ENCODE measurements at places on chromosomes 3 and 15. TPM values are rescaled to one million over a fixed set of nuclear protein-coding genes. Genes with fewer than 3 reads are reported as not detected.

Gene CPEB1
- 0.18 TPM for total RNA-seq

Gene CA12
- not detected for total RNA-seq

Gene PLCL2
- total RNA-seq: 33.9 TPM

Gene MKRN2OS
- total RNA-seq: not detected

Gene REC114
- not detected for total RNA-seq

Gene EFCC1
- total RNA-seq: 0.13 TPM

Gene CCDC191
- total RNA-seq: 3.0 TPM

Gene TAGLN3
- total RNA-seq: not detected

Gene DNAH12
- total RNA-seq: not detected

Gene LIPH
- total RNA-seq: not detected

Gene RHOV
- not detected for total RNA-seq

Gene FETUB
- total RNA-seq: not detected

DNA sequence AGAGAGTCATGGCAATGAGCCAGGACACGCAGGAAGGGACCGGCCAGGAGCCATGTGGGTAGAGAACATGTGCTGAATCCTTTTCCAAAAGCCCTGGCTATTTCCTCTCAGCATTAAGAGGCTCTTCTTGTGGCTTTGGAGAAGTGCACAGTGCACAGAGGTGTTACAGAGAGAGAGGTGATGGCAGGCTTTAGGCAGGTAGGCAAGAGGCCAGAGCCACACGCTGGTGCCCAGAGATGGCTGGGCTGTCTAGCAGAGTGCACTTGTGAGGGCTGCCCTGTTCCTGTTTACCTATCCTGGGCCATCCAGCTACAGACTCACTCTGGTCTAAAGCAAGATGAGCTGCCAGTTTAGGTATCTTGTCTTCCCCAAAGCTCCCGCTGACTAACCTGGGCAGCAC is 402.6 kb downstream of the OCA2 start:
- no peak overlapping the region for H3K27ac ChIP-seq
- no peaks in the 10 kb centered on the region for H3K4me1 ChIP-seq
- no peaks in the 10 kb centered on the region for H3K36me3 ChIP-seq
- H3K4me3 ChIP-seq: no peak overlapping the region
- H3K27me3 ChIP-seq: no peaks in the 10 kb centered on the region
- no peak for DNase-seq

- DNase-seq: no peak
- H3K4me1 ChIP-seq: no peaks in the 10 kb centered on the region
- H3K4me3 ChIP-seq: no peak overlapping the region
- no peaks in the 10 kb centered on the region for H3K27me3 ChIP-seq
These were observed 72.0 kb upstream of the LSAMP start for GRCh38 chr3:116517308-116517707.

DNA sequence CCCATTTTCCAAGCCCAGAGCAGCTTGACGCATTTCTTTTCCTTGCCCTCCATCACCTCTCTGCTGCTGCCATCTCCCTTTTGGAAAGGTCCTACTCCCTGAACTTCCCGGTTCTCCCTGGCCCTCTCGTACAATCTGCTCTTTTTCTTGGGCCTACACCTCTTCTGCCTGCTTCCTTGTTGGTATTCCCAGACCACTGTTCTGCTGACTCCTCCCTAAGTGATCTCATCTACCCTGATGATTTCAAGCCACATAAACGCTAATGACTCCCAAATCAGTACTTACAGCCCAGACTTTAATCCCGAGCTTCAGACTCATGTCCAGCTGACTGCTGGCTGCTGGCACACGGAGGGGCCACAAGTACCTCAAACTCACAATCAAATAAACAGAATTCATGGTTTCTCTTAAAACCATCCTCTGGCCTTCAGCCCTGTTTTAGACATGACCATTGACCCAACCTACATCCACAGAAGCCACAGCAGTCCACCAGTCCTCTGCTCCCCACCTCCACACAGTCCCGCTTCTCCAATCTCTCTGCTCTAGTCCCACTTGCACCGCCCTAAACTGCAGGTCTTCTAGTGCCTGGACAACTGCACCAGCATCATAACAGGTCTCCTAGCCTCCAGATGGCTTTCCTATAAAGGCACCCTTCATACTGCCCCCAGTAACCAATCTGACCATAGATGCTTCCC is 57.6 kb downstream of the AAGAB start:
- no peak overlapping the region for H3K27ac ChIP-seq
- H3K4me3 ChIP-seq: no peak overlapping the region
- DNase-seq: no peak
- H3K36me3 ChIP-seq: peaks cover 72% of the 10 kb centered on the region
- H3K27me3 ChIP-seq: no peaks in the 10 kb centered on the region

DNA sequence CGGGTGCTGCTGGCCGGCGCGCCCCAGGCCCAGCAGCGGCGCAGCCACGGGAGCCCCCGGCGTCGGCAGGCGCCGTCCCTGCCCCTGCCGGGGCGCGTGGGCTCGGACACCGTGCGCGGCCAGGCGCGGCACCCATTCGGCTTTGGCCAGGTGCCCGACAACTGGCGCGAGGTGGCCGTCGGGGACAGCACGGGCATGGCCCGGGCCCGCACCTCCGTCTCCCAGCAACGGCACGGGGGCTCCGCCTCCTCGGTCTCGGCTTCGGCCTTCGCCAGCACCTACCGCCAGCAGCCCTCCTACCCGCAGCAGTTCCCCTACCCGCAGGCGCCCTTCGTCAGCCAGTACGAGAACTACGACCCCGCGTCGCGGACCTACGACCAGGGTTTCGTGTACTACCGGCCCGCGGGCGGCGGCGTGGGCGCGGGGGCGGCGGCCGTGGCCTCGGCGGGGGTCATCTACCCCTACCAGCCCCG is 777 bp downstream of the LOXL1 start:
- DNase-seq: peak; percentile 38
- H3K27ac ChIP-seq: no peak overlapping the region
- peak overlapping the region; percentile 60 for H3K4me3 ChIP-seq
- H3K4me1 ChIP-seq: peaks cover 75% of the 10 kb centered on the region
- H3K27me3 ChIP-seq: no peaks in the 10 kb centered on the region

DNA sequence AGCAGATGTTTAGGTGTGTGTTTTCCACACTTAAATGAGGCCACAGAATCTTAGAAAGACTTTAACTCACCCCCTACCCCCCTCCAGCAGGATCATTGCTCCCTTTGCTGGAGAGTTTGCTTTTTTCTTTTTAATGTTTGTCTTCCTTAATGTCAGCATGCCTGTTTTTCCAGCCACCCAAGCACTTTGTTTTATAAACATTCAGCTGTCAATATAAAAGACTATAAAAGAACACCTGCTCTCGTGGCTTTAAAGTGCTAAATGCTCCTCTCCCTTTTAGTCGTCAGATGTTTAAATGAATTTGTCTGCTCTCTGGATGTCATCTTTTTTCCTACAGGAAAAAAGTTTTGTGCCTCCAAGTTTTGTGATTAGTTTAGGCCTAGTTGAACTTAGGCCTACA is 61.7 kb downstream of the SIDT1 start:
- DNase-seq: no peak
- no peak overlapping the region for H3K27ac ChIP-seq
- H3K4me3 ChIP-seq: no peak overlapping the region
- no peaks in the 10 kb centered on the region for H3K27me3 ChIP-seq
- H3K4me1 ChIP-seq: peaks cover 3% of the 10 kb centered on the region

DNA sequence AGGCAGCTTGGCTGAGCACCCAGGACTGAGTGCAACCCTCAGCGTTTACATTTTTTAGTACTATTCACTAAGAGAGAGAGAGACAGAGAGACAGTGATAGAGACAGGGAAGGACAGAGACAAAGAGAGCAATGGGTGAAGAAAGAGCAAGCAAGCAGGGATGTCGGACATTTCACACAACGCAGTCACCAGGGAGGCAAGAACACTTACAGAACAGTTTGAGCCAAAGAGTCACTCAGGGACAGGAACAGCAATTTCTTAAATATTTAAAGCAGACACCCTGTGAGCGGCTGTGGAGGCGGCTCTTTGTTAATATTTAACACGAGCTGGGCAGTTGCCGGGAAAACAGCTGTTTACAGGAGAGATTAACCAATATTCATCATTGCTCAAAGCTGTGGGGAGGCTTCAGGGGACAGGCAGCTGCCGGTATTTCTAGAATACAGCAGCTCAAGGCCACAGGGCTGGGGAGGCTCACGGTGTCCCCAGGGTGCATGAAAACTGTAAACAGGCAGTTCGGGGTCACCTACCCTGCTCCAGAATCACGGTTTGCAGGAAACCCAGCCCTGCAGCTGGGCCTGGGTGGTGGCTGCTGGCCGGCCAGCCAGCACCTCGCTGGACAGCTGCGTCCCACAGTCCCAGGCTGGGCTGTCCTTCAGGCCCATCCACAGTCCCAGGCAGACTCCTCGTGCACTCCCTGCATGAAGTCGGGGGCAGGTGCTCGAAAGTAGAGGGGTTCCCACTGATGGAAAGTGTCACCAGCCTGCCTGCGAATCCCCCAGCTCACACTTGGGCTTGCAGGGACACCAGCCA is 38.8 kb upstream of the PCSK6 start:
- no peaks in the 10 kb centered on the region for H3K36me3 ChIP-seq
- DNase-seq: peak; percentile 17
- no peaks in the 10 kb centered on the region for H3K27me3 ChIP-seq
- no peak overlapping the region for H3K27ac ChIP-seq
- H3K4me1 ChIP-seq: no peaks in the 10 kb centered on the region
- no peak overlapping the region for H3K4me3 ChIP-seq

GRCh38 chr15:96947296-96948229 is 617.1 kb downstream of the NR2F2 start:
- H3K27me3 ChIP-seq: peaks cover 15% of the 10 kb centered on the region
- H3K27ac ChIP-seq: no peak overlapping the region
- no peak overlapping the region for H3K4me3 ChIP-seq
- H3K4me1 ChIP-seq: no peaks in the 10 kb centered on the region
- no peak for DNase-seq

DNA sequence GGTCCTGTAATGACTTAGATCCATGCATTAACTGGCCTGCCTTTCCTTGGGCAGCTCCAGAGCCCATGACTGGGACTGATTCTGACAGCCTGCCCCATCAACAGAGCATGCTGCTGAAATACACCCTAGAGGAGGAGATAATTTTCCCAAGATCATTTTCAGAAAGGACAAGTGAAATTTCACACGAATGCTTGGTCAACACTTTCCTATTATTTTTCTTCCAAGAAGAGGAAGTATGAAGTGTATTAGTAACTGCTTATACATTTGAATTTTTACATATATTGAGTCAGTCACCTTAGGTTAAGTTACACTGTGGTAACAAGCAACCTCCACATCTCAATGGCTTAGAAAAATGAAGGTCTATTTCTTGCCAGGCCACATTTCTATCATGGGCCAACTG is 9.7 kb upstream of the NMNAT3 start:
- H3K4me1 ChIP-seq: no peaks in the 10 kb centered on the region
- DNase-seq: no peak
- H3K27me3 ChIP-seq: peaks cover 6% of the 10 kb centered on the region
- no peak overlapping the region for H3K27ac ChIP-seq
- no peaks in the 10 kb centered on the region for H3K36me3 ChIP-seq
- no peak overlapping the region for H3K4me3 ChIP-seq

DNA sequence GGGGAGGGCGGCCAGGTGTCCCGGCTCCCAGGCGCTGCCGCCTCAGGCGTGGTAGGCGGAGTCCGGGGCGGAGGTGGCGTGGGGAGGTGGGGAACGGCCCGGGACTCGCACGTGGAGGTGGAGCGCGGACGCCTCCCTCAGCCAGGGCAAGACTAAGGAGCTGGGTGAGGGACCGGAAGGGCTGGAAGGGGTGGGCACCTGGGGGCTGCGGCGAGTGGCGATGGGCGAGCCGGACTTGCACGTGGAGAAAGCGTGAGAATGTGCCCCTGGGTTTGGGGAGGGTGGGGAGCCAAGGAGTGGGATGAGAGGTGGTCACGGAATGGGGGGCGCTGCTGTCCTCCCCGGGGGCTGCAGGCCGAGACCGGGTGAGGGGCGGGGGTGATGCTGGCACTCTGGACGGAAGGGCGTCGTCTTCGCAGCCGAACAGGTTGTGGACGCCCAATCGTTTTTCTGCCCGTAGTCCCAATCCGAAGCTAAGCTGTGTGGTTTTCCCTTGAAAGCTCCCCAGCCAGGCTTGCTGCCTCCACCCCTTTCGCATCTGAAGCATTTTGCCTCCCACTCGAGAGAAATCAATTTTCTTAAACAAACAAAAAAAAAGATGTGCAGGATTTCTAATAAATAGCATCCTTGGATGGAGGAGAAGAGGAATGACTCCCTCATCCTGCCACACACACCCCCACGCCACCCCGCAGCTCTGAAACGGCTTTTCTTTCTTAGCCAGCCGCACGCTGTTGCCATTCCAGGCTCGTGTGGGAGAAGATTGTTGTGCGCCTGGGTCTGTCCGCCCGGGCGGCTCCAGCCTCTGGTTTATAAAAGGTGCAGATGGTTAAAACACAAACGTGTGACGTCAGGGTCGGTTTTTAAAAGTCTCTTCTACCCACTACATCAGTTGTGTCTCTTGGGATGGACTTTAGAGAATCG is 62.5 kb upstream of the ANKRD28 start:
- peaks cover 2% of the 10 kb centered on the region for H3K27me3 ChIP-seq
- peaks cover 34% of the 10 kb centered on the region for H3K4me1 ChIP-seq
- peak overlapping the region; percentile 77 for H3K27ac ChIP-seq
- H3K36me3 ChIP-seq: peaks cover 12% of the 10 kb centered on the region
- peak; percentile 24 for DNase-seq

- no peak for DNase-seq
- no peaks in the 10 kb centered on the region for H3K4me1 ChIP-seq
- H3K27ac ChIP-seq: no peak overlapping the region
- peaks cover 20% of the 10 kb centered on the region for H3K27me3 ChIP-seq
- H3K36me3 ChIP-seq: no peaks in the 10 kb centered on the region
These were observed 72.1 kb upstream of the ATP2B2 start for GRCh38 chr3:10577486-10577885.

DNA sequence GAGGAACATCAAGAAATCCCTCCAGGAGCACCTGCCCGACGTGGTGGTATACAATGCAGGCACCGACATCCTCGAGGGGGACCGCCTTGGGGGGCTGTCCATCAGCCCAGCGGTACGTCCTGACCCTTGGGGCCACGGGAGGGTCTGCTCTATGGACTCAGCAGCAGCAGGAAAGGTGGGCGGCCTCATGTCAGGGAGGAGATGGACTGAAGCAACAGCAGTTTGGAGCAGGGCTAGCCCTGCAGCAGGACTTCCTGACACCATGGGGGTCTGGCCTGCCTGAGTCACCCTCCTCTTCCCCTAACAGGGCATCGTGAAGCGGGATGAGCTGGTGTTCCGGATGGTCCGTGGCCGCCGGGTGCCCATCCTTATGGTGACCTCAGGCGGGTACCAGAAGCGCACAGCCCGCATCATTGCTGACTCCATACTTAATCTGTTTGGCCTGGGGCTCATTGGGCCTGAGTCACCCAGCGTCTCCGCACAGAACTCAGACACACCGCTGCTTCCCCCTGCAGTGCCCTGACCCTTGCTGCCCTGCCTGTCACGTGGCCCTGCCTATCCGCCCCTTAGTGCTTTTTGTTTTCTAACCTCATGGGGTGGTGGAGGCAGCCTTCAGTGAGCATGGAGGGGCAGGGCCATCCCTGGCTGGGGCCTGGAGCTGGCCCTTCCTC is 24.2 kb downstream of the HDAC11 start:
- no peak for DNase-seq
- H3K4me1 ChIP-seq: no peaks in the 10 kb centered on the region
- no peaks in the 10 kb centered on the region for H3K36me3 ChIP-seq
- H3K4me3 ChIP-seq: no peak overlapping the region
- no peaks in the 10 kb centered on the region for H3K27me3 ChIP-seq
- H3K27ac ChIP-seq: no peak overlapping the region

Measured in activated CD8-positive, alpha-beta T cell treated with anti-CD3 and anti-CD28 coated beads, Interleukin-2, amount 10 ng/mL, durations not matched to agents 7 days and 5 days (primary cell).